ENCODE measurements at places on chromosomes 3 and 15.

DNA sequence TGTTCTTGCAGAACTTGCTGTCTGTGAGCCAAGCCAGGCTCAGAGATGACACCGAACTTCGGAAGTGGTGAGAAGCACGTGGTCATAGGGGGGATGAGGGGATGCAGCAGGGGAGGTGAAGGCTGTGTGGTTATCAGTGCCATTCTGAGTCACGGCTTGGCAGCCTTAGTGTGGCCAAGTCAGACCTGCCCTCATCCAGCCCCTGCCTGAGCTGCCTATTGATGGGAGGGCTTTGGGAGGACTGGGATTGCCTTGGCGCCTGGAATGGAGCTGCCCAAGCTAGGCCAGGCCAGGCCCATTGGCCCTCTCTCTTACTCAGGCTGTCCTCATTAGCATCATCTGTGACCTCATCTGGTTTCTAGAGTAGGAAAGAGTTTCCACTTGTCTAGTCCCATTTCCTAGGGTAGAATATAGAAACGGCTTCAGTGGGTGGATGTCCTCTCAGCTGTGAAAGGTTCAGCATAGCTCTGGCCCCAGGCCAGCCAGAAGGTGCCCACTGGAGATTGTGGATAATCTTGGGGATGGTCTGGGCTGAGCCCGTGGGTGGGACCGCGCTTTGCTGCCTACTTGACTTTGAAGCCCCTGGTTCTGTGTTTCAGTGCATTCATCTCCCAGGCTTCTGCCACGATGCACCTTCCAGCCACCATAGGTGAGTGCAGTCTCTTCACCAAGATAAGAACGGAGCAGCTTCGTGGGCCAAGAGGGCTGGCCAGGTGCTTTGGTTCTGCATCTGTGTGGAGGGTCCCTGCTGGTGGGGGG is 7.2 kb downstream of the FAH start:
- no peak for DNase-seq

- DNase-seq, result no peak
Measured at GRCh38 chr3:99639579-99639978, 1.2 kb downstream of the COL8A1 start.

DNA sequence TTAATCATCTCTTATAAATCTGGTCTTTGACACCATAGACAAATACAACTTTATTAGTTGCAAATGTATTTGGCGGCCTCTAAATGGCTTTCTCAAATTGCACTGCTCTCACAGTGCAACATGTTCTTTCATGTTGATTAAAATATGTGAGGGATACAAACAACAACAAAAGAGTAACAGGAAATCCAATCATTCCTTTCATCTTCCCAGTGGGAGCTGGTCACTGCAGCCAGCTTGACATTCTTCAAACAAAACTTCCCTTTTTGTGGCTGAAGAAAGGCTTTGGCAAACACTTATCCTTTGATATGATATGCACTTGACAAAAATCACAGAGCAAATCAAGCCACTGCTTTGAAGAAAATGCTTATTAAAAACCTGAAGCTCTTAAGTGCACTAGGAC is 973.6 kb downstream of the EPHA3 start:
- no peak for DNase-seq

- DNase-seq, result no peak
Measured at GRCh38 chr15:69325456-69325971, 26.8 kb downstream of the PAQR5 start.

GRCh38 chr3:124467980-124468902 is 262.0 kb upstream of the UMPS start:
- no peak for DNase-seq

GRCh38 chr15:42100021-42100800 is 5.8 kb upstream of the PLA2G4D start:
- DNase-seq, result no peak

- DNase-seq, result no peak
Measured at GRCh38 chr3:72976281-72976741, 20.3 kb upstream of the PPP4R2 start.

DNA sequence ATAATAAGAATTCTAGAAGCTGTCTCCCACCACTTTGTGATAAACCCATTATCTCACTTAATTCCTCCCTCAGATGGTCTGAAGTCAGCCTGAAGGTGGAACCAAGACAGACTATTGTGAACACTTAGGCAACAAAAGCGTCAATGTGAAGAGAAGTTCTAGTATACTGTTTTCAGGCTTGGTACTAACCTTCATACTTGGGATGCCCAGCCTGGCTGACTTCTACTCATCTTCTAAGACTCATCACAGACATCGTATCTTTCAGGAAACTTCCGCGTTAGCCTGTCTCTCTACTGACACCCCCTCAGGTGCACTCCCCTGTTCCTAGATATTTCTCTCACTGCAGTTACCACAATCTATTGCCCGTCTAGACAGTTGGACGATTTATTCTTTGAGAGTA is 201.2 kb downstream of the SATB1 start:
- DNase-seq, result no peak

DNA sequence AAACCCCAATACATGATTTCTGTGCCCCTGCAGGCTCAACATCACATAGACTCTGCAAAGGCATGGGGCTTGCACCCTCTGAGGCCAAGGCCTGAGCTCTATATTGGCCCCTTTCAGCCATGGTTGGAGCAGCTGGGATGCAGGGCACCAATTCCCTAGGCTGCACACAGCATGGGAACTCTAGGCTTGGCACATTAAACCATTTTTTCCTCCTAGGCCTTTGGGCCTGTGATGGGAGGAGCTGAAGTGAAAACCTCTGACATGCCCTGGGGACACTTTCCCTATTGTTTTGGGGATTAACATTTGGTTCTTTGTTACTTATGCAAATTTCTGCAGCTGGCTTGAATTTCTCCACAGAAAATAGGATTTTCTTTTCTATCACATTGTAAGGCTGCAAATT is 1629.5 kb downstream of the OTOL1 start:
- DNase-seq, result no peak

DNA sequence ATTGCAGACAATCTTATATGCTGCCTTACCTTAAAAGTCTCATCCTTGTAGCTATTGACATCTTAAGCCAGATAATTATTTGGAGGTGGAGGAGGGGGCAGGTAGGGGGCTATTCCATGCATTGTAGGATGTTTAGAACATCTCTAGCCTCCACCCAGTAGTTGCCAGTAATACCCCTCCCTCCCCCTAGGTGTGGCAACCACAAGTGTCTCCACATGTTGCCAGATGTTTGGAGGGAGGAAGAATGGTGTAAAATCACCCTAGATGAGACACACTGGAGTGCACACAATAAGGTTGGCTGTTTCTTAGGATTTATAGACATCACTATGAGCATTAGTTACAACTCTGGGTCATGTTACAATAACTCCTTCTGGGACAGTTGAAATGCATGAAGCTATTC is 27.4 kb downstream of the GORASP1 start:
- DNase-seq, result no peak

DNA sequence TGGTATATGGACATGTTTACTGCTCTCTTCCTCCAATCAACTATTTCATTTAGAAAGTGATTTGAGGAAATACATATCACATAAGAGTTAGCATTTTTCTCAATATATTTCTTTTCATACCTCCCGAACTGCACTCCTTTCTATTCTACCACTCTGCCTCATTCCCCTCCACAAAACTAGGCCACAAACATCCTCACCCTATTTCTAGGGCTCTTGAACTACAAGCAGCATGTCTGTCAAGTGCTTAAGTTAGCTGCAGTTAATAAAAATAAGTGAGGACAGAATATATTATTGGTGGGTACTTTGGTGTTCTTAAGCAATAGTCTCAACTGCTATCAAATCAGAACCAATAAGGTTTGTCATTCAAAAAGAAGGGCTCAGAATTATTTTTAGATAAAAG is 125.1 kb downstream of the CLASP2 start:
- no peak for DNase-seq

DNA sequence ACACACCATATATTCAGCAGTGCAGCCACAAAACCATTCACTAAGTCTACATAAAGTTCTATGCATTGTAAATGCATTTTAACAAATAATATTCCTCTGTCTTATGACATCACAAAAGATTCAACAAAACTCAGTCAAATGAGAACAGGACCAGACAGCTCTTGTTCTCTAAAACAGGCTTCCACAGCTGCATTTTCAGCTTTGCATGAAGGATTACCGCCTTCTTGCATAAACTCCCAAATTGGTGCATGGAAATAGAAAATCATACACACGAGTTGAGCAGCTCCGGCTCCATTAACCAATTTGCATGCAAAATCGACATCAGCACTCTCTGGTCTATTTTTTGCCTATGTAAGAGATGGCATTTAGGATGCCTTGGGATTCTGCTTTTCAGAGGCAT is 66.4 kb downstream of the RFTN1 start:
- no peak for DNase-seq

DNA sequence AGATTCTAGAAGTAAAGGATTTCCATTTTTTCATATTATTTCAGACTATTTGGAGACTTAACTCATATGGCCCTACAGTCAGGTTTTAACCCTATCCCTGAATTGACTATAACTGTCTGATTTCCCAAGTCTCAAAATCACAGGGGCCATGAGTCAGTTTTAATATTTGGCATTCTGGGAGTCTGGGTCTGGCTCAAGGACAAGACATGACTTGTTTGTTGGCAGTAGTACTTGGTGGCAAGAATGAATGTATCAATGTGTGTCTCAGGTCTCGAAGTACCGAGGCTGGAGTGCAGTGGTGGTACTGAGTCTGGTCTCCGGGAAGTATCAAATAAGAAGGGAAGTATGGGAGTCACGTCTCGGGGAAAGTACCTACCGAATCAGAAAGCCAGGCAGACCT is 10.8 kb downstream of the UMPS start:
- DNase-seq, result no peak

DNA sequence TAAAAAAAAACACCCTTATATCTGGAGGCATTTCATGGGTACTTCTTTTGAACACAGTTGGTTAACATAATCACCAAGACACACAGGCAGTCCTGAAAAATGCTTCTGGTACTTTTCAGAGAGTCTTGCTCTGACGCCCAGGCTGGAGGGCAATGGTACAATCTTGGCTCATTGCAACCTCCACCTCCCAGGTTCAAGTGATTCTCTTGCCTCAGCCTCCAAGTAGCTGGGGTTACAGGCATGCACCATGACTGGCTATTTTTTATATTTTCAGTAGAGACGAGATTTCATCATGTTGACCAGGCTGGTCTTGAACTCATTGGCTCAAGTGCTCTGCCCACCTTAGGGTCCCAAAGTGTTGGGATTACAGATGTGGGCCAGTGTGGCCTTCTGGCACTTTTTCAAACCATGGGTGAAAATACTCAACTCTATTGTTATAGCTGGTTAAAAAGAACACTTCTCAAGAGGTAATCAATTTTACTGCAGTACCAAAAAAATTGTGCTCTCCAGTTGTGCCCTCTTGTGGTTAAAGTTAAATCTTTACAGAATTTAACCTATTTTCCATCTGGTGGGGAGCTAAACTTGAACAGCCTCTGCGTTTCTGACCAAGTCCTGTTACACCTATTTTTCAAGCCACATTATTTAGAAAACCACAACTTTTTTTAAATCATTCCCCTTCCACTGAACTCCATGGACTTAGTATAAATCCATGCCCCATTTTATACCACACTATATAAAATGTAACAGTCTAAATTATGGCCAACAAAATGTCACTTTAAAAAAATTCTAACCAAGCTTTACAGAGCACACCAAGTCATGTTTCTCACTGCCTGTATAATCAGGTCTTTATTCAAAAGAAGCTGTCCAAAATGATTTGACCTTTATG is 1.2 kb upstream of the SNAPC5 start:
- DNase-seq, result no peak

GRCh38 chr3:112744825-112745566 is 101.7 kb downstream of the CD200R1L start:
- no peak for DNase-seq

- no peak for DNase-seq
Measured at GRCh38 chr3:16190704-16191103, 16.2 kb downstream of the GALNT15 start.

GRCh38 chr3:147630921-147631415 is 221.8 kb downstream of the ZIC1 start:
- DNase-seq, result no peak

DNA sequence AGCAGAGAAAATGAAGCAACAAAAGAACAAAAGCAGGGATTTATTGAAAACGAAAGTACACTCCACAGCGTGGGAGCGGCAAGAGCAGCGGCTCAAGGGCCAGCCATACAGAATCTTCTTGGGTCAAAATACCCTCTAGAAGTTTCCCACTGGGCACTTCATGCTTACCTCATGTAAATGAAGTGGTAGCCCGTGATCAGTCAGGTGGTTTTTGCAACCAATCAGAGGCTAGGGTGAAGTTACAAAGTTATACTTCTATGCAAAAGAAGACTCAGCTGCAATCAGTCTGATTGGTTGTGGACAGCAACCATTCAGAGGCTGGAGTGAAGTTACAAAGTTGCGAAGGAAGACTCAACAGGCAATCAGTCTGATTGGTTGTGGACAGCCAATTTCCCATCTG is 37.8 kb upstream of the TRH start:
- no peak for DNase-seq

- no peak for DNase-seq
Measured at GRCh38 chr3:68220832-68221231, 566.4 kb upstream of the SUCLG2 start.

DNA sequence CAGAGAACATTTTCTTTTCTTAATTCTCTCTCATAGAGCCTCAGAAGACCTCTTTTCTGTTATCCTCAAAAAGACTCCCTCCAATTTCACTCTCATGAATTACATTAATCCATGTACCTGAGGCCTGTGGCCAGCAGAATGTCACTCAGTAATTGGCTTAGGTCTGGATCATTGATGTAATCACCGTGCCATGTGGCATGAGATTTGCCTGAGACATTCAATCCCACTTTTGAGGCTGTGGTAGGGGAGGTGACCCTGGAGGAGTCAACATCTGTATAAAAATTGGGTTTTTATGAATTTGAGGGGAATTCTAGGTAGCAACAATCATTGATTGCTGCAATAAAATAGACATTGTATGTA is 295.3 kb downstream of the GBE1 start:
- DNase-seq, result no peak
